ENCODE measurements at places on chromosomes 16 and 17. TPM values are rescaled to one million over a fixed set of nuclear protein-coding genes. Genes with fewer than 3 reads are reported as not detected.

KCNJ18 gene
- not detected for total RNA-seq

DNA sequence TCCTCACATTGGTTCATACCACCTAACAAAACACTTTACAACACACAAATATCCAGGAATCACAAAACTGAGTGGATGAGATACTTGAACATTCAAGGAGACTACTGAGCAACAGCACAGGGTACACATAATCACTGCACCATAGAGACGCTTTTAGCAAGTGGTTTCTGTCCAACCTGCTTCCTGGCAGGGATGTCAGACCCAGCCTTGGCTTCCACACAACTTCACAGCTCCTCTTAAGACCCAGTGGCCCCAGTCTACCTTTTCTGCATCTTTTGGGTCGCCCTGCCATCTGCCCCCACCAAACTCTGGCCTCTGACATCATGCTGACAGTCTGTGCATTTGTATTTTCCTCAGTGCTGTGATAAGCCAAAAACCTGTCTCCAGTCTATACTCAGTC, 5.9 kb upstream of the CORO6 start:
- no peak for DNase-seq

C17orf50 gene
- not detected for total RNA-seq

DNA sequence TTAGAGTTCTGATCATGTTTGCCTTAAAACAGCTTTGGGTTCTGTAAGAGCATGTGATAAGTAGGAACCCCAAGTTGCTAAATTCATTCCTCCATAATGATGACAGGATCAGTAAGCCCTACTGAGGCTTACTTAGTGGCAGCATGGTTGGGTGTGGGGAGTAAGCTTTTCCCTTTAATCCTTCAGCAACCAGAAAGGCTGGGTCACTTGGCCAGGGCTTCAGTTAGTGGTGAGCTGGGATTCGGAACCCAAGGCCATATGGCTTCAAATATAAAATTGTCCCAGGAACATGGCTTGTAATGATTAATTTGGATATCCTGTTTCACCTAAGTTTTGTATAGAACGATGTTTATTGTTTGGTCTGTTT, 850 bp downstream of the GINS3 start:
- DNase-seq = no peak

- no peak for DNase-seq
Observed at GRCh38 chr16:7517496-7517895, 184.9 kb downstream of the RBFOX1 start.

- DNase-seq = no peak
Observed at GRCh38 chr16:53282975-53283946, 151.0 kb upstream of the RBL2 start.

CACNA1H gene
- total RNA-seq = 106 TPM

Data from ovary (tissue), 10 donors.